ENCODE measurements at places on chromosomes 3 and 15.

- no peak for DNase-seq
Measured at GRCh38 chr3:162998205-162998604, 1501.6 kb downstream of the OTOL1 start.

GRCh38 chr15:40982855-40983254 lies 29.6 kb downstream of the CHAC1 start:
- DNase-seq = no peak

DNA sequence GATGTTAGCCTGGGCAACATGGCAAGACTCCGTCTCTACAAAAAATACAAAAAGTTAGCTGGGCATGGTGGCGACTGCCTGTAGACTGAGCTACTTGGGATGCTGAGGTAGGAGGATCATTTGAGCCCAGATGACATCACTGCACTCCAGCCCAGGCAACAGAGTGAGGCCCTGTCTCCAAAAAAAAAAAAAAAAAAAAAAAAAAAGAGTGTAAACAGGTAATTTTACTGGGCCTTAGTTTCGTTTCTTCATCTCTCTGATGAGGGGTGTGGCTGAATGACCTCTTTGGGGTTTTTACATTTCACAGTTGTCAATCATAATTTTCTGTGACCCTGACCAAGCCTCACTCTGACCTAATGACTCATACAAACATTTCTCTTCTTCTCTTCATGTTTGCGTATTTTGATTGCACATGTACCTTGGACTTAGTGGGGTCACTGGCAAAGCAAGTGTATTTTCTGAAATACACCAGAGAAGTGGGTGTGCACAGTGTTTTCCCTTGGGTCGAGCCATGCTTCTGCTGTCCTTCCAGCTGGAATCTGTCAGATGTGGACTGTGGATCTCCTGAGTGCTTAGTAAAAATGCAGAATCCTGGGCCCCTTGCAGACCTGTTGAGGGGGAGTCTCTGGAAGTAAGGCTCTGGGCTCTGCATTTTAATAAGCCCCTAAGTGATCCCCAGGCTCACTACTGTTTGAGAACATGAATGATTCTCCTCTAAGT lies 140.5 kb downstream of the FNDC3B start:
- DNase-seq = no peak

- DNase-seq = no peak
Measured at GRCh38 chr15:97627634-97628033, 332.9 kb upstream of the ARRDC4 start.

- DNase-seq = no peak
Measured at GRCh38 chr15:70853318-70853972, 512 bp downstream of the LARP6 start.

DNA sequence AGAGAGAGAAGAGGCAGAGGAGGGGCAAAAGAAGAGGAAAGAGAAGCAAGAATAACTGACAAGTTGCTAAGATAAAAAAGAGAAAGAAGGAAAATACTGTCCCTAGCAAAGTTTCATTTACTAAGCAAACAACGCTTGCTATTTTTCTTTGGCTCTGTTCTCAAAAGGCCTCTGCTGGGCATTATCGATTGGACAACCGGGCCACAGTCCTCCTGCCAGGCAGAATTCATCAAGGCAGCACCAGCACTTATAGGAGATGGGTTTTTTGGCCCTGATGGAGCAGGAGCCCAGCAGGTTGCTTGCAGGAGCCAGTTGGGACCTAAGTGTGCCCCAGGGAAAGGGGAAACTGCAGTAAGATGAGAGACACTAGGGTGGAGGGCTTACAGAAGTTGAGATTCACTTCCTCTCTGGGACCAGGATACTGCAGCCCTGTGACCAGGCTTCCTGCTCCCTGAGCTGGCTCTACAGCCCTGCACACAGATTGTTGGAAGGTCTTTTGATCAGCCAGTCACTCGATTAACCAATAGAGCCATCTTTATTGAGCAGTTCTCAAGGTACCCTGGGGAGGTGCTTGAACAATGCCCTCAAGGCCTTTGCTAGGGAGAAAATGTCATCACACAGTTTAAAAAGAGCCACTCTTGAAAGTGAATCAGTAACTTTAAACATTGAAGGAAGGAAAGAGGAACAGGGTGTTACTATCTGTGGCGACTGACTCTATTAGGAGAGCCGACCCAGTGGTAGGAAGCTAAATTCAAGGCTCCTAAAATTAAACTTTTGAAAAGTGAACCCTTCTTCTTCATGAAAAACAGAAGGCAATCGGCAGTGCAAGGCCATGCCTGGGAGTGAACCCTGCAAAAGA lies 28.8 kb upstream of the GLCE start:
- no peak for DNase-seq

DNA sequence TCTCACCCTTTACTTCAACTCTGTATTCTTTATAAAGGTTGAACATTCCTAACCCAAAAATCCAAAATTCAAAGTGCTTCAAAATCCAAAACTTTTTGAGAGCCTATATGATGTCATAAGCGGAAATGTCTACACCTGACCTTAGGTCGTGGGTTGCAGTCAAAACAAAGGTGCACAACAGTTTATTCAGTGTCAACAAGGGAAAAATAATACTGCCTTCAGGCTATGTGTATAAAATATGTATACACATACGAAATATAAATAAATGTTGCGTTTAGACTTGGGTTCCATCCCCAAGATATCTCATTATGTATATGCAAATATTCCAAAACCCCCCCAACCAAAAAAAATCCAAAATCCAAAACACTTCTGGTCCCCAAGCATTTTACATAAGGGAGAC lies 90.9 kb downstream of the STAG1 start:
- DNase-seq = no peak

GRCh38 chr3:37115446-37115845 lies 58.9 kb downstream of the LRRFIP2 start:
- DNase-seq = no peak

GRCh38 chr15:45131510-45131909 lies 1.7 kb downstream of the DUOX1 start:
- DNase-seq = no peak

DNA sequence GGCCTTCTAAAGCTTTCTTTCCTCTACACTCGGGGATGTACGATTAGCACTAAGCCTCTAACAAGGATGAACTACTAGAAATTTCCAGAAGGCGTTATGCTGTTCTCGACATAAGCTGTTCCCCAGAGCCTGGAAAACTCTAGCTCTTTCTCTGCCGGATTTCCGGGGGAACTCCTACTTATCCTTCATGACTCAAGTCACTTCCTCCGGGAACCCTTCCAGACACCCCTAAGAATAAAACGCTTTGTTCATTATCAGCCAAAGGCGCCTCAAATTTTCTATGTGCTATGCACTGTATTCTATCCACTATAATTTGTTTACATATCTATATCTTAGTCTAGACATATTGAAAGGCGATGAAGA lies 455 bp upstream of the SNAP23 start:
- DNase-seq = peak; percentile 22

GRCh38 chr3:189606774-189607173 lies 24.4 kb upstream of the TP63 start:
- no peak for DNase-seq

GRCh38 chr15:73001840-73002239 lies 50.4 kb upstream of the NEO1 start:
- DNase-seq = no peak

DNA sequence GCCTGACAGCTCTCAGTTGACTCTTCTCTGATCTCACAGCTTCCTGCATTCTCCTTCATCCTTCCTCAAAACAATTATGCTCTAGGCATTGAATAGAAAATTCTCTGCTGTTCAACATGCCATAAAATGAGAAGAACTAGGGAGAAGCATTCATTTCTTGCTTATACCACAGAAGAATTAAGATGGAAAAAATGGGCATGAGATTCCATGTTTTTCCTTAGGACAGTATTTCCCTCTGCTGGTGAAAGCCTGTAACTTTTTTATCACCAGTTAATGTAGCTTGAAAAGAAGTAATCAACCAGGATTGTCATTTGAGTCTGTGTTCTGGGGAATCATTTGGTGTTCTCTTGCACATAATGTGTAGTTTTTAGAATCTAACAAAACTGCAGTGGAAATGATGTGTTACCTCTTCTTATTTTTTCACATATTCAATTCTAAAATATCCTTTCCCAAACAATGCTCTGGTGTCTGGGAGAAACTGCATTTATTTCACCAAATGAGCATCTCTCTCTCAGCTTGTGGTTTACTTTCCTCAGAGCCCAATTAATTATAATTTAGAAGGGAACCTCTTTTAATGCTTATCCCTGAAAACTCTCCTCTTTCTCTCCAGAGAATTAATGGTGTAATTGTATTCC lies 92.8 kb upstream of the DCBLD2 start:
- DNase-seq = peak; percentile 29

- DNase-seq = no peak
Measured at GRCh38 chr3:64321747-64322146, 96.5 kb upstream of the PRICKLE2 start.

DNA sequence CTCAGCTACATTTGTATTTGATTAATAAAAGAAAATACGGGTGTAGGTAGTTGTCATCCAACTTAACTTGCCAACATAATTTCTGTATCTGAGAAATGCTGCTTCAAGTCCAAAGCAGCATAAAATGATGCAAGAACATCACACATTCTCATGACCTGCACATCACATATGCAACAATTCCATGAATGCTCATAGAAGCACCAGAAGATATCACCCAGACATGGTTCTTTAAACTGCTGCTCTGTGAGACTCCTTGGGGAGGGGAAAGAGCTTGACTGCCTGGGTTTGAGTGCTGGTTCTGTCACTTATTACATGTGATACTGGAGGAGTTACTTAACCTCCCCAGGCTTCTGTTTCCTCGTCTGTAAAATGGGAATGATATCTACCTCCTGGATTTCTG lies 39.4 kb downstream of the CHST14 start:
- no peak for DNase-seq

DNA sequence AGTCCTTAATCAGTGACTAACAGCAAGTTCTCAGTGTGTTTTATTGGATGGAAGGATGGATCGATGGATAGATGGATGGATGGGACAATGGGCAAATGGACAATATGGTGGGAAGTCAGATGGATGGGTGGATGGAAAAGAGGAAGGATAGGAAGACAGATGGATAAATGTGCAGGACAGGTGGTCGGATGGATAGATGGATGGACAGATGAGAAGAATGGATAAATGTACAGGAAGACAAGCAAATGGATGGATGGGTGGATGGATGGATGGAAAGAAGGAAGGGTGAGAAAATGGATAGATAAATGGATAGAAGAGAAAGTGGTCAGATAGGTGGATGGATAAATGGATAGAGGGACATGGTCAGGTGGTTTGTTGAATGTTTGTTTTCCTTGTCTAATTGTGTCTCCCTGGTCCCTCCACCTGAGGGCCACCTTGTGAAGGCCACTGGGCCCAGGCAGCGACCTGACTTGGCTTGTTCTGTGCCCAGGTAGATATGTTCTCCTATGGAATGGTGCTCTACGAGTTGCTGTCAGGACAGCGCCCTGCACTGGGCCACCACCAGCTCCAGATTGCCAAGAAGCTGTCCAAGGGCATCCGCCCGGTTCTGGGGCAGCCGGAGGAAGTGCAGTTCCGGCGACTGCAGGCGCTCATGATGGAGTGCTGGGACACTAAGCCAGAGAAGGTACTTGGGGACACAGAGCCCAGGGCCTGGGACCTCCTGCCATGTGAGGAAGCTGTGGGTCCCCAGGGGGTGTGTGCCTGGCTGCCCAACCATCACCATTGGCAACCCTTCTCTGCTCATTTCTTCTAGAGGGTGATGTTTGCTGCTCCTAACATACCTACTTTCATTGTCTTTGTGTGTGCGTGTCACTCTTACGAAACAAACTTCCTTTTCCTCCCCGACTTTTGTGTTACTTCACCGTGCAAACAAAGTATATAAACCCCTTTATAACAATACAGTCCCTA lies 137.5 kb downstream of the LRRK1 start:
- DNase-seq = no peak

DNA sequence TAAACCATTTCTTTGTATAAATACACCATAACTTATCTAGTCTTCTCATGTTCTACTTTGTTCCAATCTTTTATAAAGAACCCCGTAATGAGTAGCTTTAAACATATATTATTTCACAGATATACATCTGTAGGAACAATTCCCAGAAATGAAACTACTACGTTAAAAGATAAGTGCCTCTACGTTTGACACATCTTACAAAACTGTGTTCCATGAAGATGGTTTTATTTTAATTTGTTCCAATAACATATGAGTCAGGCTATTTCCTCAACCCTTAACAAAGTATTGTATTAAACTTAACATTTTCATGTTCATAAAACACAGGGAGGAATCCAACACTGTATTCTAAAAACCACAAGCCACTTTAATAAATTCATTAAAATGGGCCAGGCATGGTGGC lies 52.9 kb downstream of the TRPM7 start:
- DNase-seq = no peak

GRCh38 chr3:48038971-48039481 lies 22.8 kb upstream of the MAP4 start:
- DNase-seq = no peak

DNA sequence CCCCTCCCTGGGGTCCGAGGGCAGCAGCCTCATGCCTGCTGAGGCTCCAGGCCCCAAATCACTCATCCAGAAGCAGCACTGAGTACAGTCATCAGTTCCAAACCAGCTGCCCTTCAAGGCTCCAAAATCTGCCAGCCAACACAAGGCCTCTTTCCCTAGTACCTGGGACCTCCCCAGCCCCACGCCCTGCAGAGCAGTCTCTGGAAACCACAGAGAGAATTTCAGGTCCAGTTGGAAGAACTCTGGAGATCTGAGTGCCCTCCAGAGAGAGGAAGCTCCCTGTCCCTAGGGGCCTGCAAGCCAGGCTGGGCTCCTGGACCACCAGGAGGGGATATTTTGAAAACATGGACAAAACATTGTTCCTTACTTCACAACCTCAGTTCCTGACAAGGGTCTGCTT lies 26.2 kb downstream of the TKT start:
- DNase-seq = no peak
